ENCODE measurements at places on chromosomes 6 and 20.

DNA sequence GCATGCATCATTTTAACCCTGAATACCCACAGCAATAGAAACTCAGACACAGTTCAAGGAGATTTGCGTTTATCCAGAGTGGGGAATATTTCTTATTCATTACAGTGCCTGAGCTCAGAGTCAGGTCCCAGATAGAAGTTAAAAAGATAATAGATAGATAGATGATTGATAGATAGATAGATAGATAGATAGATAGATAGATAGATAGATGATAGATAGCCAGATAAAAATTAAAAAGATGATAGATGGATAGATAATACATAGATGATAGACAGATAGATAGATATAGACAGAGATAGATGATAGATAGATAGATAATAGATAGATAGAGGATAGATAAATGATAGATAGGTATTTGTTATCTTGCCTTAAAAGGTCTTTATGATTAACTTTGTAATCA, 184.7 kb downstream of the MYLK4 start:
- DNase-seq, result no peak

DNA sequence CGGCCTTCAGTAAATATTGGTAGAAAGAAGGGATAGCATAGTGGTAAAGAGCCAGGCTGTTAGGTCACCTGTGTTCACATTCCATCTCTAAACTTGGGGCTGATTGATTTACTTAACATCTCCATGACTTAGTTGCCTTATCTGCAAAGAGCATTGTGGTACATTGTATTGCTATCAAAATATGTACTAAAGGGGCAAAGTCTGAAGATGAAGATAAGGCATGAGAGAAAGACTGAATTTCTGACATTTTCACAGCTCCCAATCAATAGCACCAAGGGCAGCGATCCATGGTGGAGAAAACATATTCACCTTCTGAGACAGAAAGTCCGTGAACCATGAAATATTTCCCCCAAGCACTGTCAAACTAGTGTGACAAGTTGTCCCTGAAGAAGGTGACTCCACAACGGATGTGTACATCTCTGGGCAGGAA, 223.3 kb upstream of the STXBP5 start:
- DNase-seq, result no peak

GRCh38 chr6:154370545-154370944, 13.9 kb upstream of the IPCEF1 start:
- no peak for DNase-seq

DNA sequence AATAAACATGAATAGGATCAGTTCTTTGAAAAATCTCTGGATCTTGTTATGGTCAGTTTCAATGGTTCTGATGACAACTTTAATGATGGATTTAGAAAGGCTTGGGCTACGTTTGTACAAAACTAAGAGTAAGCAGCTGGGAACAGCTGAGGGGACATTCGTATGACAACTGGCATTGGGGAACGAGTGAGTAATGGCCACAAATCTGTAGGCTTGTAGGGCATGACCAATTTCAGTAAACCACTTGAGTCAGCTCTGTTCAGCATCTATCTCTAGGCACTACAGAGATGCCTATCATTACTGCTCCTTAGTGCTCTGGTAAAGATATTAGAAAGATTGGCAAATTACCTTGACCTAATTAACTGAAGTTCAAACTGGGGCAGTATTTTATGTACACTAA, 1375.6 kb downstream of the EPHA7 start:
- no peak for DNase-seq

DNA sequence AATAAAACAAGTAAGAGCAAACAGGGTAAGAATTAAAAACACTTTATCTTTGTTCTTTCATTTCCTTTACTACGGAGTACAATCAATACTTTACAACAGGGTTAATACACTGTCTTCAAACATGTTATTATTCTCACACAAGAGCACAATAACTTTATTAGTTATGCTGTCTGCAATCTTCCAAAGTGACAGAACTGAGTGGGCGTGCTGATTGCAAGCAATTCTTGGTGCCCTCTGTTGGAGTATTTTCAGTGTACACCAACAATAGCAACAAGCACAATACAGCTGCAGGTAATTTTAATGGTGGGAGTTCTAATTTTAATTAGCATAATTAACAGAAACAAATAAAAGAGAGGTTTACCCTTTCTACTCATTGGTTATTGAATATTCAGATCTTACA, 33.9 kb upstream of the PTPRK start:
- DNase-seq, result no peak
